Lung (tissue), 17 donors: ENCODE measurements at places on chromosomes 11 and 22.

DNA sequence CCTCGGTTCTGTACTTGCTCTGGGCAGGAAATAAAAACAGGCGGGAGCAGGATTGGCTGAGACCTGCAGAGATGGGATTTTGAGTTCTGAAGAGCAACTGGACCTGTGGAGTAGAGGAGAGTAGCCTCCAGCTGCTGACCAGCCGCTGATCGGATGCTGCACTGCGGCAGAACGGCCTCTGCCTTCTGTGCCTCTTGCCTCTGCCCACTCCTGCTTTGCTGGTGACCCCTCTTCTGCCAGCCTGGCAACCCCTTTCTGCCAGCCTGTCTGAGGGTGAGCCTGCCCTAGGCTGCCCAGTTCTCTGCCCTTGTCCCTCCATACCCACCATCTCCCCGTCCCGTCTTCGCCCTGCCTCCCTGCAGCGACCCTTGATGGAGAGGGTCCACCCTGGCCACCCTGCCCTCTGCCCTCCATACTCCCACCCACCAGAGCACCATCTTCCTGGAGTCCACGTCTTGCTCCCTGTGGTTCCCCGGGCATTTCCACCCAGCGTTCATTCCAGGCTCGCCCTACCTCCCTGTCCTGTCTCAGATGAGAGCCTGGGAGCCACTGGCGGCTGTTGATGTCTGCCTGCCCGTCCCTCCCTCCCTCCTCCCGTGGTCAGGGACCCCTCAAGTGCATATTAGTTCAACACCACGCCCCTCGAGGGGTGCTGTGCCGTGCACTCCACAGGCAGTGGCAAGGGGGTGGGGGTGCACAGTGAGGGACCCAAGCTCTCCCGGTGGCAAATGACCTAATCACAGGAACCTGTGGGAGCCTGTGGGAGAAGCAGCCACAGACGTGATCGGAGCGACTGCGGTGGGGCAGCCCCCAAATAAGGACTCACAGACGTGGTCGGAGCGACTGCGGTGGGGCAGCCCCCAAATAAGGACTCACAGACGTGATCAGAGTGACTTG, 863.3 kb downstream of the TBC1D22A start:
- no peak for DNase-seq

- DNase-seq, result no peak
These were observed 23.8 kb downstream of the MYBPC3 start for GRCh38 chr11:47328449-47329390.

- DNase-seq, result peak; percentile 73
These were observed 24.3 kb upstream of the ADSL start for GRCh38 chr22:40322021-40322420.

DNA sequence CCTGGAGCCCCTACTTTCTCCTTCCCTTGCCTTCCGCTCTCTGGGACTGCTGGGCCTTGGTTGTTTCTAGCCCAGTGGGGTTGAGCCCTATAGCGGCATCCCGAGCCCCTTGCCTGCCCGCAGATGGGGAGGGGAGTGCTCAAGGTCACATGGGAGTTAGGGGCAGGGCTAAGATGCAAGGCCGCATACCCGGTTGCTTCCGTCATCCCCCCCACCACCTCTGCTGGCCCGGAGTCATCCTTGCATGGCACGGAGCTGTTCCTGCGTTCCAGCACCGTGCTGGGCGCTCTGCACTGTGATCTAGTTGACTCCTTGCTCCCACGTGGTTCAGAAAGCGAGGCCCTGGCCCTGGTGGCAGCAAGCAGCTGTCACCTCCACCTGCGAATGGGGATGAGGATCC, 18.0 kb downstream of the FLRT1 start:
- no peak for DNase-seq

DNA sequence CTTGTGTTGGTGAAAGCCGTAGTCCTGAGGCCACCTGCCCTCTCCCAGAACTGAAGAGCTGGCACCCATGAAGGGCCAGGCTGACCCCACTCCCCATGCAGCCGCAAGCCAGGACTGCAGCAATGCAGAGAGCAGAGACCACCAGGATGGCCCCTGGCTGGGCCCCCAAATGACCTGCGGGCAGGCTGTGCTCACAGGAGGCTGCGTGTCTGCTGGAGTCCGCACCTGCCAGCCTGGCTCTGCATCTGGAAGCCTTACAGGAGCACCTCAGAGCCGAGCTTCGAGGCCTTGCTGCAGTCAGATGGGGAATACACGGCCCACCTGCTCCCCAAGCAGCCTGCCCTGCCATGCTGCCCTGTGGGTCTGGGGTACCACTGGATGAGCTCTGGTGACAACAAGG, 1336.8 kb downstream of the TBC1D22A start:
- DNase-seq, result no peak

GRCh38 chr22:49664371-49664881, 163.2 kb downstream of the BRD1 start:
- no peak for DNase-seq

- DNase-seq, result peak; percentile 92
These were observed 18.3 kb downstream of the PRSS23 start for GRCh38 chr11:86818462-86819192.

DNA sequence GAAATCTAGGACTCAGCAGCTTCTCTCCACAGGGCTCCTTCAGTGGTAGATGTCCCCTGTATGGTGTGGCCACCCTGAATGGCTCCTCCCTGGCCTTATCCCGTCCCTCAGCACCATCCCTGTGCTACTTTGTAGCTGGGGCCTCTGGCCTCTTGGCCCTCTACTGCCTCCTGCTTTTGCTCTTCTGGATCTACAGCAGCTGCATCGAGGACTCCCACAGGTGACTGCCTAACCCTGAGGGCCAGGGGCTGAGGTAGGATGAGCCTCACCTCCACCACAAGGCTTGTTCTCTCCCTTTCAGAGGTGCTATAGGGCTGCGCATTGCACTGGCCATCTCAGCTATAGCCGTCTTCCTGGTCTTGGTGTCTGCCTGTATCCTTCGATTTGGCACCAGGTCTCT, 1.8 kb downstream of the TMEM179B start:
- DNase-seq, result no peak

DNA sequence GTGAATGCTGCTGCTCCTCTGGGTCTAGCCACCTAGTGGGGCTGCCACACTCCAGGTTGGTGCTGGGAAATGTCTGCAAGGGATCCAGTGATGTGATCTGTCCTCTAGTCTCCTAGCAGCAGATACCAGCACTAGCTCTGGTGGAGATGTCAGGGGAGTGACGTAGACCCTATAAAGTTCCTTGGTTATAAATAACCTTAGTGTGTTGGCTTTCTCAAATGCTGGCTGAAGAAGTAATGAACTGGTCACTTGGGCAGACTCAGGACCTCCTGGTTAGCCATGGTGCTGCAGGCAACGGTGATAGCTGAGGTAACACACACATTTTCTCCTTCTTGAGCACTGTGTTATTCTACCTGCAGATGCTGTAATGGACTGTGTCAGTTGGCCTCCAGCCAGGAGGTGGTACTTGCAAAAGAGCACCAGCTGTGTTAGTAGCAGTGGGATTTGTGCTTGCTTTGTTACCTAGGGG, 35.5 kb downstream of the BBOX1 start:
- DNase-seq, result no peak

DNA sequence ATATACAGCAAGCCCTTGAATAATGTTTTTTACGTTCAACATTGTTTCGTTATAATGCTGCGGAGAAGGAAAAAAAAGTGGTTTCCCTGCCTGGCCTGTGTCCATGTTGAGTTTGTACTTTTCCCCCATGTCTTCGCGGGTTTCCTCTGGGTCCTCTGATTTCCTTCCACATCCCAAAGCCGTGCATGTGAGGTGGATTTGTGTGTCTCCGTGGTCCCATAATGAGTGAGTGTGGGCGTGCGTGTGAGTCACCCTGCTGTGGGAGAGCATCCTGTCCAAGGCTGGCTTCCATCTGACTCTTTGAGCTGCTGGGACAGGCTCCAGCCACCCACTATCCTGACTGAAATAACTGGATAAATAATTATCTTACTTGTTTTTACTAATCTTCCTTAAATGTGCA, 29.6 kb upstream of the SNX19 start:
- no peak for DNase-seq

GRCh38 chr22:25007444-25008106, 55.1 kb downstream of the KIAA1671 start:
- DNase-seq, result no peak

- no peak for DNase-seq
These were observed 825 bp downstream of the ARHGAP20 start for GRCh38 chr11:110711448-110711775.

- peak; percentile 62 for DNase-seq
These were observed 56.0 kb downstream of the DCUN1D5 start for GRCh38 chr11:103035791-103036434.

- no peak for DNase-seq
These were observed 10.9 kb downstream of the DRICH1 start for GRCh38 chr22:23621082-23621780.

GRCh38 chr11:73236854-73237253, 18.8 kb downstream of the P2RY2 start:
- DNase-seq, result no peak

DNA sequence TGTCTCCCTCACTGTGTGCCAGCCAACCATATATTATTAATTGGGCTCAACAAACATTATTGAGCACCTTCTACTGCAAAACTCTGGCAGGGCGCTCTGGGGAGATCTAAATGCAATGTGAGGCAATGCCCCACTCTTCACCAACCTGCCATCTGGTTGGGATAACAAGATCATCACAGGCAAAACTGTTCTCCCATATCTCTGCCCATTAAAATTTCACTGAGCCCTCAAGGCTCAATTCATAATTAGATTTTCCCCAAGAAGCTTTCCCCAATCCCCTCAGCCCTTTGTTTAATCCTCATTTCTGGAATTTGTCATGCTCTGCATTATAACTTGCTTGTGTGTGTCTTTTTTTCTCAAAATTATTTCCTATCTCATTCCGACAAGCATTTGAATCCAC, 106.6 kb downstream of the ARL14EP start:
- DNase-seq, result no peak

GRCh38 chr11:79308429-79308828, 132.4 kb downstream of the TENM4 start:
- DNase-seq, result no peak

DNA sequence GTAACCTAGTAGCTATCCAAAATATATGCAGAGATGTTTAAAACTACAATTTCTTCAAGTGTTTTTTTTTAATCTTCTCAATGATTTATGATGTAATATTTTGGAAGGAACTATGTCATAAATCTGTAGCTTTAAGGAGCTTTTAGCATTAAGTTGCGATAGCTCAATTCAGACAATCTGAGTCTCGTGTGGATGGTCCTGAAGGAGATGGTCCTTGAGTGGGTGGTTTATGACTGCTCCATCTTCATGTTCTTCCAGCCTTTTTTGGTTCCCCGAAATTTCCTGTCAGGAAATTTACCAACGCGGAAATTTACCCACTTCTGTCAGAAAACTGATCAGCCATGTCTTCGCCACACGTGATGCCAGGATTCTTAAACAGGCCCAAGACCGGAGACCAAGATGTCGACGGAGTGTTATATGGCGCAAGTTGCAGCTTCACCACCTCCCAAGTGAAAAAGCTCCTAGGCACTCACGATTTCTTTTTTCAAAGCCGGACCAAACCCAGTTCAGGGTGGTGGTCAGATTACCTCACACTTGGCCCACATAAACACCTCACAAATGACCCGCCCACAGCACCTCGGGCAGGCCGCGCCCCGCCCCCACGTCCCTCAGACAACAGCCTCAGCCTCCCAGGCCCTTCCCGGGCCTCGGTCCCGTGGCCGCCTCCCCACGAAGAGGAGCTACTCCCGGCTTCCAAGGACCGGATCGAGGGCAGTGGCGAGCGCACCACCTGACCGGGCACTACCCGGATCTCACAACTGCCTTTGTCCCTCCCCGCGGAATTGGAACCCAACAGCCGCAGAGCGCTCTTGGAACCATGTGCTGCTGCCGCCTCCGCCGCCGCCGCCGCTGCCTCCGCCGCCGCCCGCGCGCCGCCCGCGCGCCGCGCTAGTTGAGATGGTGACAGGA, at the start of gene MORC2:
TSS of gene MORC2 (minus strand) at position 760 of the 909 bp plus-strand sequence. CDS start 885 bp downstream, outside the sequence.
- peak; percentile 25 for DNase-seq

DNA sequence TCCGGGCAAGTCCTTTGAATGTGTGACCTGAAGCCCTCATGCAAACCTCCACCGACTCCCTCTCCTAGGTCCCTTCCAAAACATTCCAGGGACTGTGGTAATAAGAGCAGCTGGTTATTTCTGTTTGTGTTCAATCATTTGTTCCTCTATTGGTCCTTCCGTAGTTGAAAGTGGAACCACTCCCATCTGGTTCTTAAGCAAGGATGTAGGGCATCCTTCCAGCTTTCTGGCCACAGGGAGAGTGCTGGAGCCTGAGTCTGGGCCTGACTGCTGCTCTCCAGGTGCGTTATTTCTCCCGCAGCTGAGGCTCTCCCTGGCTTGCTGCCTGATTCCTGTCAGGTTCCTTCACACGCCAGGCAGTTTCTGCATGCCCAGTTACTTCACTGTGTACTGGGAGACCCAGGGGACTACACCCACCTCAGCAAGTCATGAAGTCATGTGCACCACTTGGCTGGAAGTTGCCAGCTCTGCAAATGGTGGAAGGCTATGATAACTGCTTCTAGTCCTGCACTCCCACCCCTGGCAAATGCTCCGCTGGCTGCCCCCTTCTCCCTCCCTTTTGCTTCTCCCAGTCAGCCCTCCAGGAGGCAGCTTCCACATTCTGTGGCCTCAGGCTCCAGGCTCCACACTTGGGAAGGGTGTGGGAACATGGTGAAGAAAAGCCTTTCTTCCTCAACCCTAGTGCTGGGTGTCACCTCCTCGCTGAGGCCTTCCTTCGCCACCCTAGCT, 4.0 kb upstream of the ALX4 start:
- DNase-seq, result peak; percentile 69

- DNase-seq, result no peak
These were observed 35.6 kb downstream of the PC start for GRCh38 chr11:66922551-66922950.

GRCh38 chr22:35600476-35600875, 16.7 kb downstream of the MB start:
- no peak for DNase-seq

DNA sequence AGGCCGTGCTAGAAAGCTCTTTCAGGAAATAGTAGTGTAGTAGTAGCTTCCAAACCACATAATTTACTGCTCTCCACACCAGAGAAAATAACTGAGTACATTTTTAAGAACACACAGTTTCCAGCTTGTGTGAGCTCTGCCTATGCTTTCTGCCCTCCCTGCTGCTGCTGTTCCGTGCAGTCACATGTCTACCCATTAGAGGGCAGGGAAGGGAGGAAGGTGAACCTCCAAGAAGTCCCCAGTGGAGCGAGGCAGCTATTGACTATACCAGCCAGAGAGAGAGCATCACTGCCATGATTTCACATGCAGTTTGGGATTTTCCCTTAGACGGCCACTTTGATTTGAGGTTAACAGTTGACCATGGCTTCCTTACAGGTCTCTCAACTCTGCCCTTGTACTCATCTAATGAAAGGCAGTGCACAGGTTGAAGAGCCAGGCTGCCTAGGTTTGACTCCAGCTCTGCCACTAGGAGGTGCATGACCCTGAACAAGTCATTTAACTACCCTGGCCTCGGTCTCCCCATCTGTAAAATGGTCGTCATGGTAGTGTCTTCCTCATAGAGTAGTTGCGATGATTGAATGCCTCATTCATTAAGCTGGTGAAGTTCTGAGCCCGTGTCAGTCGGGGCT, 19.7 kb upstream of the CTTN start:
- no peak for DNase-seq

DNA sequence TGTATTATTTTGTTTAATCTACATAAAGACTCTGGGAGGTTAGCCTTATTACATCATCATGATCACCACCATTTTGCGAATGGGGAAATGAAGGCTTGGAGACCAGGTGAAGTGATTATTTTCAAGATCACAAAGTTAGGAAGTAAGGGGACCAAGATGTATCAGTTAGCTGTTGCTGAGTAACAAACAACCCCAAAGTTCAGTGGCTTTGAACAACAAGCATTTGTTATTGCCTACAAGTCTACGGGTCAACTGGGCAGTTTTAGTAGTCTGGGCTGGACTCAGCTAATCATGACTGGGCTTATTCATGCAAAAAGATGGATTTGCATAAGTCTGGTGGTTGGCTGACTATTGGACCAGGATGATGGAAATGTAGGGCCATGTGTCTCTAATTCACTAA, 389.2 kb downstream of the MIAT start:
- DNase-seq, result no peak
